ENCODE measurements at places on chromosomes 1 and 21.

GRCh38 chr21:44021064-44021463, 9.0 kb downstream of the TRAPPC10 start:
- DNase-seq: no peak

DNA sequence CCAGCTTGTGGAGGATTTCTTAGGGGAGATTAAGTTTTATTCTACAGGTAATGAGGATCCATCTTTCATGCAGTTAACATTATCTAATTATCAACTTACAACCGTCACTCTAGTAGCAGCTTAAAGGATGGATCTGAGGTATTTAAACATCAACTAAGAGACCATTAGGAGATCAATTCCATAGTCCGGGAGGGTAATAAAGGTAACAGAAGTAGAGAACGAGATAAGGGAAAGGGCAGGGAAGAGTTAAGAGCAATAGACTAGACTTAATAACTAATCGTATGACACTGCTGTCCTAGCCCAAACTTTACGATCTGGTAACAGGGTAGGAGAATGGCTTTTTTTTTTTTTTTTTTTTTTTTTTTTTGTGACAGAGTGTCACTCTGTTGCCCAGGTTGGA, 19.5 kb upstream of the CCDC17 start:
- no peak for DNase-seq

- DNase-seq: no peak
Observed at GRCh38 chr1:224683936-224684335, 67.8 kb downstream of the CNIH3 start.

DNA sequence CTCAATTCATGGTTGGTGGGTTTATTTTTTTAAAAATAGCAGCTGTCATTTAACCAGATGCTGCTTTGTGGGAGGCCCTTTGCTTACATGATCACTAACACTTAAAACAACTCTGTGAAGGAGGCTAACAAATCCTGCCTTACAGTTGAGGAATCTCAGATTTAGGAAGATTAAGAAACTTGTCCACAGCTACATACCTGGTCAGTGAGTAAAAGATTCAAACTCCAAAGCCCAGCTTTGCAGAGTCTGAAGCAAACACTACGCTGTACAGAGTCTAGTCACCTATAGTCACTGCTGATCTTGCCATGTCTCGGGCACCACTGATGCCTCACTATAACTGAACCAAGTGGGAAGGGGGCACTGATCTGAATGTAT, 535.4 kb downstream of the SMYD3 start:
- no peak for DNase-seq

Measured in HFF-Myc (cell line).